ENCODE measurements at places on chromosomes 1 and 21.

- no peak for DNase-seq
These were observed 34.6 kb downstream of the C8B start for GRCh38 chr1:56931211-56931610.

DNA sequence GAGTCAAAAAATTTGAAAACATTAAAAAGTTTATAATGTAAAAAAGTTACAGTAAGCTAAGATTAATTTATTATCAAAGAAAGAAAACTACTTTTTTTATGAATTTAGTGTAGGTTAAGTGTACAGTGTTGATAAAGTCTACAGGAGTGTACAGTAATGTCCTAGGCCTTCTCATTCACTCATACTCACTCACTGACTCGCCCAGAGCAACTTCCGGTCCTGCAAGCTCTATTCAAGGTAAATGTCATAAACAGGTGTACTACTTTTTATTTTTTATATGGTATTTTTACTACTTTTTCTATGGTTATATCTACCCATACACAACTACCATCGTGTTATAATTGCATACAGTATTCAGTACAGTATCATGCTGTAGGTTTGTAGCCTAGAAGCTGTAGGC lies 49.6 kb downstream of the TBX19 start:
- no peak for DNase-seq

DNA sequence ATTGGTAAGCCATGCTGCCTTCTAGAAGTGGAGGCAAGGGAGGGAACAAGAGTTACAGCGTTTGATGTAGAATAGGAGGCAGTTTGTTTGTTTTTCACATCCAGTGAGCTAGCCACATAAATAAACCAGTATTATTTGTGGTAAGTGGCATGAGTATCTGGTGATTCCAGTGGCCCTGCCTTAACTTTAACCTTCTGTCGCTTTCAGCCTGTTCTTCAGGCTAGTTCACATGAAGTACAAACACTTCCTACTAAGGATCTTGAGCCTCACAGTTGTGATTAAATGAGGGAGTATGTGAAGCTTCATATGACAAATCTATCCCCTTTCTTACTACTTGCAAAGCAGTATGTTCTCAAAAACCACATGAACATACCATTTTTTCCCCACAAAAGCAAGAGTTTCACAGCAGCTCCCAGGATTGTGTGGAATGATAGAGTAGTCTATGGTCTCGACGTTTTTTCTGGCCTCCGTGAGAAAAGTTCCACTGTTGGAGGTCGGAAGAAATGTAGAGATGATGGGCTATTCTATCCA lies 59.5 kb downstream of the PHACTR4 start:
- no peak for DNase-seq

DNA sequence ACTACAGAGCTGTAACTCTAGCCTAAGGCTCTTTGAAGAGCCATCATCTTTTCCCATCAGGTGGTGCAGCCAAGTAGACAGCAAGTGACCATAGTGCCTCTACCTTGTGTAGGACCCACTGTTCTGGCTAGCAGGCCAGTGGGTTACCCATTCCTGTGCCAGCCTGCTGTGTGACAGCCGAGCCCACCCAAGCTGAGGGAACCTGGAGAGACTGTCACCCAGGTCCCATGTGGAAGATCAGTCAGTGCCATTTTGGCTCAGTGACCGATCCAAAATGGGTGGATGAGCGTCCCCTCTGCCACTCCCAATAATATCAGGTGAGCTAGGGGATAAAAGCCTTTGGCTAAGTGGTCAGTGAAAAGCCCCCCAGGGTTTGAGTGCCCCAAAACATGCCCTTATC lies 417.9 kb downstream of the MATN1 start:
- DNase-seq = no peak

DNA sequence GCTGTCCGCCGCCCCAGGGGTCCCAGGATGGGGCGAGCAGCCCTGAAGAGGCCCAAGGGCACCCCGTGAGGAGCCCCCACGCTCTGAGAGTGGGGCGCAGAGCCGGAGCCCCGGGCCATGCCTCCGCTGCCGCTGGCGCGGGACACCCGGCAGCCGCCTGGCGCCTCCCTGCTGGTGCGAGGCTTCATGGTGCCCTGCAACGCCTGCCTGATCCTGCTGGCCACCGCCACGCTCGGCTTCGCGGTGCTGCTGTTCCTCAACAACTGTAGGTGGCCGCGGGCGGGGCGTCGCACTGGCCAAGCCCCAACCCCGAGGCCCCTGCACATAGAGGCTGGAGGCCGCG lies 14.5 kb downstream of the AGRN start:
- DNase-seq = no peak

- no peak for DNase-seq
These were observed 99.0 kb upstream of the RAB4A start for GRCh38 chr1:229171934-229172333.

GRCh38 chr1:83834621-83835264 lies 164.2 kb downstream of the TTLL7 start:
- DNase-seq = no peak

GRCh38 chr21:40602080-40602479 lies 244.9 kb downstream of the DSCAM start:
- no peak for DNase-seq

GRCh38 chr1:32985226-32985625 lies 20.6 kb upstream of the RNF19B start:
- DNase-seq = no peak

DNA sequence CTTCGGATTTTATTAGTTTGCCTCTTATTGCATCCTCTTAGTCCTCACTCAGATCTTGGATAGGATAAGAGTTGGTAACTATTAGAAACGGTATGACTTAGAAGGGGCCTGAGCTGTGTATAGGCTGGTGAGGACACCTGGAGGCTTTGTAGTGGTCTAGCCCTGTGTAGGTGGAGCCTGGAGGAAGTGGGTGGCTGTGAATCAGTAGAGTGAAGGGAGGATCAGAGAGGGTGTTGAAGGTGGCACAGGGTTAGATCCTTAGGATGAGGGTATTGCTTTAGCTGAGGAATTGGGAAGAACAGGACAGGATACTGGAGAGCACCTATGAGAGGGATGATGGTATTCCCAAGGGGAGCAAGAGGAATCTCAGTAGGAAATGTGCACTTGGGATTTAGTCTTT lies 5.7 kb downstream of the VANGL1 start:
- DNase-seq = no peak

- no peak for DNase-seq
These were observed 80.7 kb downstream of the JMJD4 start for GRCh38 chr1:227654431-227654830.

DNA sequence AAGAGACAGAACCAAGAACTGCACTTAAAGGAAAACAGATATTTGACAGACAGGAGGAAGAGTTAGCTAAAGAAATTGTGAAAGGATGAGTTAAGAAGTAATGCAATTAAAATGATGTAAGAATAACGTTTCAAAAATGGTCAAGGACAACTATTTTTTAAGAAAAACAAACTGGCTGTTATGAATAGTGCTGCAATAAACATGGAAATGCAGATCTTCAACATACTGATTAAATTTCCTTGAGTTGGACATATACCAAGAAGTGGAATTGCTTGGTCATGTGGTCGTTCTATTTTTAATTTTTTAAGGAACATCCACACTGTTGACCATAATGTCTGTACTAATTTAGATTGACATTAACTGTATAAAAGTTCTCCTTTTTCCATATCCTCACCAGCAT lies 23.1 kb upstream of the PHTF1 start:
- DNase-seq = no peak

GRCh38 chr1:66327588-66327987 lies 206.4 kb upstream of the SGIP1 start:
- no peak for DNase-seq

All from AG08395 (cell line).